Hematopoietic multipotent progenitor cell treated with erythropoietin and hydrocortisone succinate and interleukin-3 and kit ligand, for 4 days (in vitro differentiated cells): ENCODE measurements at places on chromosomes 5 and 9.

DNA sequence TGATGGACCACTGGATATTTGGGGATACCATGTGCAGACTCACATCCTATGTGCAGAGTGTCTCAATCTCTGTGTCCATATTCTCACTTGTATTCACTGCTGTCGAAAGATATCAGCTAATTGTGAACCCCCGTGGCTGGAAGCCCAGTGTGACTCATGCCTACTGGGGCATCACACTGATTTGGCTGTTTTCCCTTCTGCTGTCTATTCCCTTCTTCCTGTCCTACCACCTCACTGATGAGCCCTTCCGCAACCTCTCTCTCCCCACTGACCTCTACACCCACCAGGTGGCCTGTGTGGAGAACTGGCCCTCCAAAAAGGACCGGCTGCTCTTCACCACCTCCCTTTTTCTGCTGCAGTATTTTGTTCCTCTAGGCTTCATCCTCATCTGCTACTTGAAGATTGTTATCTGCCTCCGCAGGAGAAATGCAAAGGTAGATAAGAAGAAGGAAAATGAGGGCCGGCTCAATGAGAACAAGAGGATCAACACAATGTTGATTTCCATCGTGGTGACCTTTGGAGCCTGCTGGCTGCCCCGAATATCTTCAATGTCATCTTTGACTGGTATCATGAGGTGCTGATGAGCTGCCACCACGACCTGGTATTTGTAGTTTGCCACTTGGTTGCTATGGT, 54.5 kb upstream of the HNRNPA0 start:
- DNase-seq = peak; percentile 38

DNA sequence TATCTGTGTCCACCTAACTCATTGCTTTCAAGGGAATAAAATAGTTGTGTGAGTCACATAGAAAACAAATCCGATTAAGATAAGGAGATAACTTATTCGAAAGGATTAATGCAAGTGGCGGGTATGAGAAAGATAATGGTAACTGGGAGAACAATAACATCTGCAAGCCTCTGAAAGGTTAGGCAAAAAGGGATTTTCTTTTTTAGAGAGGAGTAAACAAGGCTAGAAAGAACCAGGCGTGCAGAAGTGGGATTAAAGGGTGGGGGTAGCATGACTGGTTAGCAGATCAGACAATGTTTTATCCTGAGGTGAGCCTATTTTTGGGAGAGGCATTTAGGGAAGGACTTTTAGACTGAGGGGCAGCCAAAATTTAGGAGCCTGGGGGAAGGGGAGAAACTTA, 34.7 kb upstream of the JMY start:
- no peak for DNase-seq

DNA sequence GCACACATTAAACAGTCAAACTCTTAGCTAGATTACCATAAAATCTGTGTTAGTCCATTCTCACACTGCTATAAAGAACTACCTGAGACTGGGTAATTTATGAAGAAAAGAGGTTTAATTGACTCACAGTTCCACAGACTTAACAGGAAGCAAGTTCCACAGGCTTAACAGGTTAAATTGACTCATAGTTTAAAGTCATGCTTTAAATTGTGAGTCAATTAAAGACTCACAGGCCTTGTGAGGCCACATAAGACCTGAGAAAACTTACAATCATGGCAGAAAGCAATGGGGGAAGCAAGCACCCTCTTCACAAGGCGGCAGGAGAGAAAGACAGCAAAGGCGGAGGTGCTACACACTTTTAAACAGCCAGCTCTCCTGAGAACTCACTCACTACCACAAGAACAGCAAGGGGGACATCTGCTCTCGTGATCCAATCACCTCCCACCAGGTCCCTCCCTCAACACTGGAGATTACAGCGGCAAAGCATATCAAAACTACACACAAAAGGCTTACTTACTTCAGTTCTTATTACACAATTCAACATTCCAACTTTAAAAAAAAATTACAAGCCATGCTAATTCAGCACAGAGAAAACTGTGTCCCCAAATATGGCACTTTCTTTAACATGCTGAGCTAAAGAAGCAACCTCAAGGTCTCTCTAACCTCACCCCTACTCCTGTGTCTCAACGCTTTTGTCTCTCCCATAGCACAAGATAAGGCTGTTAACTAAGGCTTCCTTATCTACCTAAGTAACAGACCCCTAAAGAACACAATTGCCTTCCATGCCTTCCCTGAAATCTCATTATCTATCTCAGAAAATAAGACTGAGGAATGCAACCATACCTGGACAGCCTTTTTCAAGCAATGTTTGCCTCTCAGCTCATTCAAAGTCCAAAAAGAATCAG, 805.1 kb downstream of the NR2F1-AS1 start:
- DNase-seq = no peak

DNA sequence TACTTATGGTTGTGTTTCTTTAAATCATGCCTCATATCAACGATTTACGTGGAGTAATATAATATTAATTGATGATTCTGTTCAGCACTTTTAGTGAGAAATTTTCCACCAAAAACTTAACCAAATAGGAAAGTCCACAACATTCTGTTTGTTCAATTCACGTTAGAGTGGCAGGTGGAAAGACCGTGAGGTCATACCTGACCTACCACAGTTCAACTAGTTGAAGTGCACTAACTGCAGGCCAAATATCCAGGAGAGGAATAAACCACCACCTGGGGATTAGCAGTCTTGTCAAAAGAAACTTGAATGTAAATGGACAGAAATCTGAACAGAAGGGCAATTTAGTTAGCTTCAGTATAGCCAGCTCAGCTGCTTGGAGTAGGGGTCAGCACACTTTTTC, 577.7 kb downstream of the KIF4B start:
- DNase-seq = no peak

GRCh38 chr9:77606526-77606925, 41.6 kb downstream of the GNA14 start:
- no peak for DNase-seq

- DNase-seq = no peak
These were observed 289.9 kb downstream of the SLIT3 start for GRCh38 chr5:169011009-169011408.

DNA sequence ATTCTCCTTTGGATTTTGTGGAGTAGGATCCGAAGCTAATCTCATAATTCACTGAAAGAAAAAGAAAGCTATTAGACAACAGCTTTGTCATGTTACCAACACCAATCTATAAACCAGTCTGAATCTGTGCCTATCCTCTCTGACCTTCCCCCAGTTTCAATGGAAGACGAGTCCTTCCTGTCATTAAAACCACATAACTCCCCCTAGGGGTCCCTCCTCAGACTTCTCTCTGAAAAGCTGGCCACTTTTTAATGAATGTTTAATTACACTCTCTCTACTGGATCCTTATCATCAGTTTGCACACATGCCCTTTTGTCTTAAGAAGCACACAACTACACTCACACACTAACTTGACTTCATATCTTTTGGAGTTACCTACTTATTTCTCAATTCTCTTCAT, 98.0 kb upstream of the TSLP start:
- DNase-seq = no peak

- peak; percentile 46 for DNase-seq
These were observed 515 bp upstream of the AGPAT2 start for GRCh38 chr9:136687721-136688223.

DNA sequence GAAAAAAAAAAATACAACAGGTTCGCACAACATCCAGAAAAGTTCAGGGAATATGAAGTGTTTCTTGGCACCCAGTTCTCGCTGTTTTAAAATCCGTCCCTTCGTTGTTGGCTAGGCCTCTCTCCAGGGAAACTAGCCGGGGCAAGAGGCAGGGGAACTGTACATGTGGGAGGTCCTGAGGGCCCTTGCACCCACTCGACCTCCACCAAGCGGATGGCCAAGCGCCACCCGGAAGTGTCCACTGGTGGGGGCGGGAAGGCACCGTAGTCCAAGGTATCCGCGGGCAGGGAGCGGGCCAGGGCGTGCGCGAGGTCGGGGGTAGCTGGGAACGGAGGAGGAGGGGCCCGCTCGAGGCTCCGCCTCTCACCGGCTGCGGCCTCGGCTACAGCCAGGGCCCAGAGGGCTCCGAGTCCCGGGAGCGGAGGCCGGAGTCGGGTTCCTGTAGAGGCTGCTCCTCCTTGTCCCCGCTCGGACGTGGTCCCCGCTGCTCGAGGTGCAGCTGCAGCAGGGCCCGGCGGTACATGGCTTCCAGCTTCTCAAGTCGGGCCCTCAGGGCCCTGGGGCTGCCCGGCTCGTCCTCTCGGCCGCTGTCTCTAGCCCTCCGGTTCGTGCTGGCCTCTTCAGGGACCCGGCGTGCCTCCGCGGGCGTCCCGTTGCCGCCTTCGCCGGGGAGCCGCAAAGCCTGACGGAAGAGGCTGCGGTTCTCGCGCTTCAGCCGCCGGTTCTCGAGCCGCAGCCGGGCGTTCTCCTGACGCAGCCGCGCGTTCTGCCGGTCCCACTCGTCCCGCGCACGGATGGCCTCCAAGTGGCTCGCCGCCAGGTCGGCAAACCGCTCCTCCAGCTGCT, 720 bp downstream of the TUSC1 start:
- DNase-seq = peak; percentile 80

DNA sequence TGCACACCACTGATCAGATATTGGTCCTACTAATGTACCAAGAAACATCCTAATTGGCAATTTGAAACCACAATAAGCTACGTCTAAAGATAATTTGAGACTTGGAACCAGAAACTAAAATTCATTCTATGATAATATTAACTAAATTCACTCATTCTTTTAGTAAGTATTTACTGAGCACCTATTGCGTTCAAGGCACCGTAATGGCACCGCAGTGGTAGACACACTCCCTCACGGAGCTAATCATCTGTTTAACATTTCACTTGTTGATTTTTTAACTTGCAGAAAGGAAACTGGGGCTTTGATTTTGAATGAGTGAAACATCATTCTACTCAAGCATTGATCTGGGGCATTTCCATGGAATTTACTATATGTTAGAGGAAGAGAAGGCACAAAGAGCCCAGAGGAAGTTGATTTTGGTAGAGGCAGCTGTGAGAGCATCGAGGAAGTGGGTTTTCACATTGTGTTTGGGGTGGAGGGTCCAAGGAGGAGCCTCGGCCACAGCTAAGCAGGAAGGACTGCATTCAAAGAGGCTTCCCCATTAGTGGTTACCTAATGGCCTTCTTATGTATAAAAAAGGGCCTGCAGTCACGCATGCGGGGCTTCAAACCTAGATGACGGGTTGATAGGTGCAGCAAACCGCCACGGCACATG, 7.1 kb downstream of the RAPGEF1 start:
- peak; percentile 85 for DNase-seq

DNA sequence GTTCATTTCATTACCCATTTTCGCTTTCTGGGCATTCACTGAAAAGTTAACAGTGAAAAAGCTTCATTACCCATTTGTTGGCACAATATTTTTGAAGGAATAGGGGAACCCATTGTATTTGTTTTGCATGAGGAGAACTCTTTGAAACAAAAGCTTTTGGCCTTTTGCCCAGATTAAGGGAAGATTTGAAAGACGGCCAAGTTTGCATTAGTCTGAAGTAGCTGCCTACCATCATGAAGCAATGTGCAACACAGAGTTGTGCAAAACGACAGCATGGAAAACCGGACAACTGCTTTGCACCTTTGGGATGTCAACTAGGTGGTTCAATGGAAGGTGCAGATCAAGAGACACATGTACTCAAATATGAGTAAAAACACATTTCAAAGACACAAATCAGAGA, 84.9 kb downstream of the TRPM3 start:
- DNase-seq = peak; percentile 51

DNA sequence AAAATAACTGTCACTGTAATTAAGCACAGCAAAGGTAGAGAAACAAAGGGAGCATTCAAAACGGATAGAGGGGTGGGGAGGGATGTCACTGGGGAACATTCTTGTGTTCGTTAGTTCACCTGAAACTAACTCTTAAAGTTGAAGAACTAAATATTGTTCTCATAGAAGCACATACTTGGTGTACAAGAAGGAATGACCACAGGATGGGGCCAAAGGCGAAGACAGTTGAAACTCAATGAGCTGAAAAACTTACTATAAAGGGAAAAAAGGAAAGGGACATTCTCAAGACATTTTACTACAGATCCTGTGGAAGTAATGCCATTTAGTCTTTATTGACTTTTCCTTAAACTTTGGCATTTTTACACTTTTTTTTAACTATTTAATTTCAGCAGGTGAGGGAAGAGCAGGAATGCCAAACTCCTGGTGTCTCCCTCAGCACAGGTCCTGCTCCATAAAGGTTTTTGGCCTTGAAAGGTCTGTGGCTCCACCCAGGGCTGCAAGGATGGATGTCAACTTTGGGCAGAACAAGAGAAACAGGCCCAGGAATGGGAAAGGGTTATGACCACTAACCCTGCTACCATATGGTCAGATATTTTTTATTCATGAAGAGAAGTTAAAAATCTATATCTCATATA, 197.6 kb upstream of the RASA1 start:
- DNase-seq = peak; percentile 78

GRCh38 chr9:126614455-126615244, 922 bp downstream of the LMX1B start:
- peak; percentile 33 for DNase-seq

- DNase-seq = no peak
These were observed 441.0 kb downstream of the SPOCK1 start for GRCh38 chr5:137058089-137058488.

GRCh38 chr5:27010646-27011045, 27.7 kb downstream of the CDH9 start:
- DNase-seq = no peak

DNA sequence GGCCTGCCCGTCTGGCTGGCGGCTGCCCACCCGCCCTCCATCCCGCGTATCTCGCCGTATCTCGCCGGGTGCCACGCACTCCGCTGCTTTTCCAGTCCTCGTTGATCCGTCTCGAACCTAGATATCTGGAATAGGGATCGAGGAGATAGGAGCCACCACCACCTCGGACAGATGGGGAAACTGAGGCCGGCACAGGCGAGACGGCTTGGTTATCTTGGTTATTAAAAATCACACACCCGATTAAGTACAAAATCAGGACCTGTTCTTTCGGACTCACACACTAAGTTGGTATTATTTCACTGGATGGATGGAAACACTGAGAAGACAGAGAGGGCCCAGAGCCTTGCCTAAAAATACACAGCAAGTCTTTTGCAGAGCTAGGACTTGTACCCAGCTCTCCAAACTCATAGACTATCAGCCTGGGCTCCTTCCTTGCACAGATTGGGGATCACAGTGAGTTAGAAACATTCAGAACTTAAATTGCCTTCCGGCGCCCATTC, 678 bp downstream of the SLC26A2 start:
- DNase-seq = no peak

DNA sequence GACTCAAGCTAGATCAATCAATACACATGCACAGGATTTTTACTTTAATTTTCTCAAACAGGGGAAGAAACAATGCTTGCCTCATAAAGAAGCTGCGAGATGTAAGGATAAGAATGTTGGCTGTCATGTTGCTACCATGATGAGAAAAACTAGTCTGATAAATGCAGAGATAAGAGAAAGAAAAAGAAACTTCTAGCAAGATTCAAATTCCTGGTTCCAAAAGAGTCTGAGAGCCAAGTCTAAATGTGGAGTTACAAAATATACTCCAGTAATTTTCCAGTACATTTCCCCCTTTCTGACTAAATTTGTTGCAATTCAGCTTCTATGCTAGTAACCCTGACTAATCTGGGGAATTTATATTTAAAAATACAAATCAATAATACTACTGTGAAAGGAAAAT, 10.4 kb upstream of the ANXA1 start:
- no peak for DNase-seq

- DNase-seq = no peak
These were observed 158.3 kb upstream of the MAP3K1 start for GRCh38 chr5:56656846-56657726.

- no peak for DNase-seq
These were observed 198.5 kb upstream of the PTGER4 start for GRCh38 chr5:40481241-40481640.
